SHP77 (cell line): ENCODE measurements at places on chromosomes 13 and 19.

DNA sequence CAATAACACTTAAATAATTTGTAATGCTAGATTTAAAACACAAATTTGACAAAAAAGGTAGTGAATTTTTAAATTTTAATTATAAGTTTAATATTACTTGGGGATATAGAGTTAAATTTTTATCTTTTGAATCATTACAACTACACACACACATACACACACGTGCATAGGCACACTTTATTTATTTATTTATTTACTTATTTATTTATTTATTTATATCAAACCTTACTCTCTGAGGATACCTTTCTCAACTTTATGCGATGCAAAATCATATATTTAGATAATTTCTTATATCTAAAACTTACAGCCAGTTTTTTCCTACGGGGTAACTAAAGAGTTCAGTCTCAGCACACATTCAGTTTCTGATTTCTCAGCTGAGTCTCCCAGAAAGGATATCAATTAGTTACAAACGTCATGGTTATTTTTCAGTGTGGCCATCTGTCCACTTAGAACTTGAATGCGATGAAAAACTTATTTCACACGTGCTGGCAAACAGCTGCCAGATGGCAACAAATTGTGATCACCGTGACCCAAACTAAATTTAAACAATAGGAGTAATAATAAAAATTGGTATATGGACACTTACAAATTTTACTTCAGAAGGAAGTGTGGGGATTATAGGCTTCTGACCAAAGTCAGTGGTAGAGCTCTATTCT is 683.1 kb upstream of the PRR20A start:
- DNase-seq, result no peak

DNA sequence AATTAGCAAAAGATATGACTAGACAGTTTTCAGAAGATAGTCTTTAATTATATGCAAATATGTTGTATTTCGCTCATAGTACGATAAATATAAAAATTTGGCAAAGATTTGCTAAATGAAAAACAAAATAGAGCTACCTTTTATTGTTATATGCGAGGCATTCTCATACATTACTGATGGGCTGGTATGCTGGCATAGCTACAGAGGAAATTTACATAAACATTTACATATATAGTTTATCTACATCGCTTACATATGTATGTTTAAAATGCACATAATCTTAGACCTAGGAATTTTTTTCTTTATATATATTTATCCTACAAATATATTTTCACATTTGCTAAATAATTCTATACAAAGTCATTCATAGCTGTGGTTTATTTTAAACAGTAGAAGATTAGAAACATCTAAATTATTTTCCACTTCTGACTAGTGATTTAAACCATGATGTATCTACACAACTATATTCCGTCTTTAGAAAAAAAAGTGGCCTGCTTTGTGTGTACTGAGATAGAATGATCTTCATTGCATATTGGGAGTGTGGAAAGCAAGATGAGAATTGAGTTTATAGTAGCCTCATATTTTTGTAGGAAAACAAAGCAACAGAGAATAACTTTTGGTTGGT is 1345.0 kb upstream of the SLC10A2 start:
- DNase-seq, result no peak

DNA sequence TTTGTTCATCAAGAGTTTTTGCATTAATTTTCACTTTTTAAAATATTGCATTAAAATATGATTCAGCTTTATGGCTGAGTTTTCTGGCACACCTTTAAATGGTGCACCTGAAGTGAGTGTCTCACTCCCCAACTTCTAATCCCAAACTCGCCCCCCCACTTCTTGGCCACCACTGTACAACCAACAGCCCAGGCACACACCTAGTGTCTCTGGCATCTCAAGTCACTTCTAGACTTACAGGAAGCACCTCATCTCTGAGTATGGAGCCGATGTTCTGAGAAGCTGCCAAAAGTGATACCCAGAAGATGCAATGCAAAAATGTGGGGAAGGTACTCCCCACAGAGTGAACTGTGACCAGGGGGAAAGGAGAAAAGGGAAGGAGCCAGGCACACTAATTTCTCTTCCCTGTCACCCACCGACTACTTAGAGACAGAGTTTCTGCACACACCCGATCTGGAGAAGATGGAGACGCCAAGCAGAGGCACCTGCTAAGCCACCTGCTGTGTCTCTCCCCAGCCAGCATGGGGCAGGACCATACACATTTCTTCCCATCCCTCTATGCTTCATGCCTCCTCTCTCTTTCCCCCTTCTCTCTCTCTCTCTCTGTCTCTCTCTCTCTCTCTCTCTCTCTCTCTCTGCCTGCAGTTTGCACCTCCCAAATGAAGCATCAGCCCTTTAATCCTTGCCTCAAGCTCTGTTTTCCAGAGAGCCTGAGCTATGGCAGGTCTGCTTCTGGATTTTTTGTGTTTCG is 155.3 kb upstream of the ZNF507 start:
- no peak for DNase-seq

DNA sequence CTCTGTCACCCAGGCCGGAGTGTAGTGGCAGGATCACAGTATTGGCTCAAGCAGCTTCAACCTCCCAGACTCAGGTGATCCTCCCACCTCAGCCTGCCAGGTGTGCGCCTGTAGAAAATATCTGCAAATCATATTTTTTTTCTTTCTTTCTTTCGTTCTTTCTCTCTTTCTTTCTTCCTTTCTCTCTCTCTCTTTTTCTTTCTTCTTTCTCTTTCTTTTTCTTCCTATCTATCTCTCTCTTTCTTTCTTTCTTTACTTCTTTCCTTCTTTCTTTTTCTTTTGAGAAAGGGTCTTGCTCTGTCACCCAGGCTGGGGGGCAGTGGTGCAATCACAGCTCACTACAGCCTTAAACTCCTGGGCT is 16.3 kb upstream of the IGSF23 start:
- no peak for DNase-seq

DNA sequence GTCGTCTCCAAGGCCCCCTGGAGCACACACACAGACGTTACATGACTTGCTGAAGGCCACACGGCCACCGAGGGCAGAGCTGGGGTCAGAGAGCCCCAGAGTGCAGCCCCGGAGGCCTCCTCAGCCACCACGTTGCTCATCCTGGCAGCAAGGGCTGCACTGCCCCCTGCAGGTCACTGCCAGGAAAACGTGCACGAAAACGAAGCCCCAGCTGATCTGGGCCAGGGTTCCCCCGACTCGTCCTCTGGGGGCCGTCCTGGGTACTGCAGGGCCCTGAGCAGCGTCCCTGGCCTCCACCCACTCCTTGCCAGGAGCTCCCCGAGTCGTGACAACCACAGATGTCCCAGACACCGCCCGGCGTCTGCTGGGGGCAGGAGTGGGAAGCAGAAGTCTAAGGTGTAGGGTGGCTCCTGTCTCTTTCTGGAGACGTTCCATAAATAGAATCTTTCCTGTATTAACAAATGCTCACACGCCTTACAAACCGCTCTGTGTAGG is 3.4 kb downstream of the TPGS1 start:
- DNase-seq, result peak; percentile 87

DNA sequence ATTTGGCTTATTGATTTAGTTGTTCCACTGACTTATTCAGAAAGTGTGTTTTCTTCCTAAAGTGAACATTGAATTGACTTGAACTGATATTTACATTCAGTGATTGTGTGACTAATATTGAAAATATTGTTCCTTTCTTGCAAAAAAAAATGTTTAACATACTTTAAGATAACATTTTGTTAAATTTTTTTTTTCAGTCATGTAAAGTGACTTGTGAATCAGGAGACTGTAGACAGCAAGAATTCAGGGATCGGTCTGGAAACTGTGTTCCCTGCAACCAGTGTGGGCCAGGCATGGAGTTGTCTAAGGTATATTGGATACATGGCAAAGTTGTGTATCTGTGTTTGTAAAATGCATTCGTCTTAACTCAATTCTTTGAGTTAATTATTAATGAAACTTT is 22.9 kb downstream of the TNFRSF19 start:
- DNase-seq, result no peak

GRCh38 chr19:38524369-38524768 is 90.9 kb downstream of the RYR1 start:
- DNase-seq, result no peak

DNA sequence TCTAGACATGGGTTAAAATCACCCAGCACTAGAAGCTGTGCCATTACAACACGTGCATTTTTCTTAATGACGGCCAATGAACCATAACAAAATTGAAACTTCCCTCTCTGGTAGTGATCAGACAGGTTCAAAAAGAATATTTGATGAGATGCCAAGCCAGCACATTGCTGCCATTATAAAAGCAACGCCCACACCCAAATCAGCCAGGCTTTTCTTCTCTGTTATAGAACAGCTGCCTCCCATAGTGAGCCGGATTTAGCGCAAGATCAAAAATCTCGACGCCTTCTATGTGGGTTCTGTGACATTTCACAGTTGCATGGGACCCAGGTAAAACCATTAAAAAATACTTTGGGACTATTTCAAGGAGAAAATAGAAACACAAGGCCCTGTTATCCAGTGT is 1158.0 kb downstream of the EFNB2 start:
- no peak for DNase-seq

GRCh38 chr19:17236811-17237543 is 8.7 kb downstream of the NR2F6 start:
- DNase-seq, result no peak

GRCh38 chr13:59790626-59791025 is 373.1 kb downstream of the DIAPH3 start:
- DNase-seq, result no peak

DNA sequence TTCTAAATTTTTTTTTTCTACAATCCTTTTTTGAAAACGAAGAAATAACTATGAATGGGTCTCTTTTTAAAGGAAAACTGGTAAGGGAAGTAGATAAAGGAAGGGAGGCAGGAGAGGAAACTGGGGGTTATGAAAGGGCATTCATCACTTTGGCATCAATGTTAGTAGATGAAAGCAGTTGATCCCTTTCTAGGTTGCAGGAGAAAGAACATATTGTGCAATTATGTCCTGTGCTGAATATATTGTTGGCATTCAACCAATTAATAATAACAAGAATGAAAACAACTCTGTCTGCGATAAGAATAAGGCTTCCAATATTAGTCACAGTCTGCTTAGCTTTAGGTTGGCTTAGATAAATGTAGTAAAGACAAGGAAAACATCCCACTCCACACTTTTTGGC is 796.8 kb upstream of the KLHL1 start:
- no peak for DNase-seq

DNA sequence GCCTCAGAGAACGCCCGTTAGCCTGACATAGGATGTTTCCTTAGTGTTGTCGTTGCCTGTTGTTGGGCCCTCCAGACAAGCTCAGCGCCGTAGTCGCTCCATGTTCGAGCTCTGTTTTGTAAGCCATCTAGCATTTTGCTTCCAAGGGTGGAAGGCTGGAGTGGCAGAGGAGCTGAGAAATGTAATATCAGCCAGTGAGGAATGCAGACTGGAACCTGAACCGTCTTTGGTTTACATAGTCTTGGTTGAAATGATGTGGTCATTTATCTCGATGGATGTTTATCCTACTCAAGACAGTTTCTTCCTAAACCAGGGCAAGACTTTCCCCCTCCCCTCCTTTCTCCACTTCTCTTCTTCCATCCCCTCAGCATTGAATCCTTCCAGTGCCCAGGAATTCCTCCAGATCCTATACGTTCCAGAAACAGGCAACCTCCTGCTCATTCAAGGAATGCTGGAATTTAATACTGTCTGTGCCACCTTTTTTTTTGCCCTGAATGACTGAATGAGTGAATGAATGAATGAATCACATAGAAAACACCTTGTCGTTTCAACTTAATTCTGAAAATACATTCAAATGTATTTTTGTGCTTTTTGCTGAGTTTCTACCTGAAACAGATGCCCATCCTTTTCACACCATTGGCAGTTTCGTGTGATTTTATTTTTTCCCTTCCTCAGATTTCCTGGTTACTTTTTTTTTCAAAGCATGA is 109.5 kb upstream of the MBNL2 start:
- DNase-seq, result no peak

DNA sequence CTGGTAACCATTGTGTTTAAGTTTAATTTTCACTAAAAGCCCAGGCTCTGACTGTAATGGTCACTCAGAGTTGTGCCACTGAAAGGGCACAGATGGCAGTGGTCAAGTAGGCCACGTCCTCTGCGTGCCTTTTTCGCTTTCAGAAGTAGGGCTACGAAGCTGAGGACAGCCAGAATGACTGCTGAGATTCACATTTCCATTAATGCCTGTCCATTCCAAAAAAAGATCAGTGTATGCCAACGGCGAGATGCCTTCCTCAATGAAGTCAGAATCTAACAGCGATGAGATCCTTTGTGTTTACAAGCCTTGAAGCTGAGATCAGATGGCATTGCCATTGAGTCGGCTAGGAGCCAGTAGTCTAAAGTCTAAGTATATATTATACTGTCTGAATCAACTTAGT is 311.3 kb downstream of the FGF14 start:
- no peak for DNase-seq
